ENCODE measurements at places on chromosomes 4 and X. TPM values are rescaled to one million over a fixed set of nuclear protein-coding genes. Genes with fewer than 3 reads are reported as not detected.

GRCh38 chrX:152918707-152919106 lies 20.8 kb downstream of the ZNF185 start:
- DNase-seq = no peak

- no peak for DNase-seq
Observed at GRCh38 chr4:107248571-107248970, 212.5 kb upstream of the DKK2 start.

DNA sequence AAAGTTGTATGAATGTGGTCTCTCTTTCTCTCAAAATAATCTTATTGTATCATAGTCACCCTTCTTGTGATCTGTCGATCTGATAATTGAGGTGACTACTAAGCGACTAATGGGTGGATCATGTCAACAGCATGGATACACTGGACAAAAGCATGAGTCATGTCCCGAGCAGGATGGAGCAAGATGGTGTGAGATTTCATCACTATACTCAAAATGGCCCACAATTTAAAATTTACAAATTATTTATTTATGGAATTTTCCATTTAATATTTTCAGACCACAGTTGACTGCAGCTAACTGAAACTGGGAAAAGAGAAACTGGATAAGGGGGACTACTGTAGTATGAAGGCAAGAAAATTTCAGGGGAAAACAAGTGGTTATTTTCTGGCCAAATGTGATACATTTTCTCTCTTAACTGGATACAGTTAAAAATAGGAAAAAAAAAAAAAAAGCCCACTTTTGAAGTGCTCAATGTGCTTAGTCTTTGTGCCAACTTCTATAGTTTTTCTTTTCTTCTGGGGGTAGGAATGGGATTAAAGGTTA lies 25.3 kb downstream of the FAM241A start:
- DNase-seq = peak; percentile 74

DNA sequence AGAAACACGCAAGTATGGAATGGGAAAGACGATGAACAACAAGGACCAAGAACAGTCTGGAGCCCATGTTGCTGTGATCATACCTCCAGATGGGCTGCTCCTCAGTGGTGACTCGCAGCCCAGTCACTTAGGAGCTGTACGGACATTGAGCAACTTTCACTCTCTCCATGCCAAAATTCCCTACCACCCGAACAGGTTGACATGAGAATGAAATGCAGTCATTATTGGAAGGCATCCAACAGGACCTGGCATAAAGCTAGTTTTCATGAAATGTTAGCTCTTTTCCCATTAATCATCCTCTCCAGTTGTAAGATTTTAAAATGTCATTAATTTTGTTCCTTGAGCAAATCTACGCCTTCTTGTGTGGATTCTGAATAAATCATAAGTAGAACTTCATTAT lies 82.7 kb upstream of the GPM6B start:
- peak; percentile 76 for DNase-seq

GRCh38 chr4:105630670-105631655 lies 77.5 kb downstream of the INTS12 start:
- DNase-seq = no peak

GRCh38 chrX:153052534-153052933 lies 3.7 kb upstream of the PNMA3 start:
- DNase-seq = no peak

GRCh38 chr4:185309770-185310169 lies 86.0 kb downstream of the LRP2BP start:
- DNase-seq = no peak

- DNase-seq = no peak
Observed at GRCh38 chrX:126847143-126847542, 27.6 kb downstream of the PRR32 start.

- no peak for DNase-seq
Observed at GRCh38 chr4:288891-289290, 16.4 kb downstream of the ZNF732 start.

GRCh38 chrX:53669258-53669657 lies 17.3 kb downstream of the HUWE1 start:
- no peak for DNase-seq

GRCh38 chr4:123014038-123014437 lies 91.6 kb upstream of the NUDT6 start:
- no peak for DNase-seq

- DNase-seq = no peak
Observed at GRCh38 chrX:109345856-109346255, 136.0 kb downstream of the GUCY2F start.

The SSX2 gene
- not detected for total RNA-seq

The SSX3 gene
- total RNA-seq = not detected

The MID1IP1 gene
- total RNA-seq = 75.6 TPM
